ENCODE measurements at places on chromosomes 1 and 21. TPM values are rescaled to one million over a fixed set of nuclear protein-coding genes. Genes with fewer than 3 reads are reported as not detected.

The ADORA1 gene
- total RNA-seq, result 3.2 TPM

The CYP4A11 gene
- total RNA-seq, result not detected

DNA sequence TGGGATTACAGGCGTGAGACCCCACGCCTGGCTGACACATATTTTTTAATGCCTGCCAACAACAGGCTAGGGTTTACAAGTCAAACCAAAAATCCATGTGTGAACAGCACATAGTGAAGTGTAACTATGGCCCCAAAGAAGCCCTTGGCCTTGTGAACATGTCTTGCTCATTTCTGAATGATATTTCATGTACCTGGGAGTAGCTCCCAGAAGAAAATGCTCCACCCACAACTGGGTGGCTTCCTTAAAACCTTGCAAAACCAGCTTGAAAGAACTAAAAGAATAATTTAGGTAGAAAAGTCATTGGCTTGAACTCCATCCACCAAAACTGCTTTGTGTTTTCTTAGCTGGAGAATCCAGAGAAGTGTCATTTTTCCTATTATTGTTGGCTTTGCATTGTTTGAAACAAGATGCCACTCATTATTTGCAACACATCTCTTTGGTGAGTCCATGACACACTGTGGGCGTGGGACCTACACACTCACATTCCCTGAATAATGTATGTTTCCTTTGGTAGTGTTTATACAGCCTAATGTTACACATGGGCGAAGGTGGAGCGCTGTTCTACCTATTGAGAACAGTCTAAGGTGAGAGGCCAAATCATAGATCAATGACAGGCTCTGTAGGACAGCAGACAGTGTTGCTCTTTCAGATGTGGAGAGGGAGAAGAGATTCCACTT, 28.5 kb upstream of the SDE2 start:
- H3K4me1 ChIP-seq, result no peaks in the 10 kb centered on the region
- no peak overlapping the region for H3K4me3 ChIP-seq
- H3K36me3 ChIP-seq, result no peaks in the 10 kb centered on the region
- no peak overlapping the region for H3K27ac ChIP-seq

The SPATA46 gene
- total RNA-seq, result not detected

The CD1B gene
- not detected for total RNA-seq

GRCh38 chr1:212902054-212902453, 44.0 kb downstream of the FLVCR1 start:
- peaks cover 35% of the 10 kb centered on the region for H3K36me3 ChIP-seq
- peaks cover under 1% of the 10 kb centered on the region for H3K27me3 ChIP-seq
- peaks cover 8% of the 10 kb centered on the region for H3K4me1 ChIP-seq

The PLCH2 gene
- 0.54 TPM for total RNA-seq

The MSH4 gene
- total RNA-seq, result not detected

DNA sequence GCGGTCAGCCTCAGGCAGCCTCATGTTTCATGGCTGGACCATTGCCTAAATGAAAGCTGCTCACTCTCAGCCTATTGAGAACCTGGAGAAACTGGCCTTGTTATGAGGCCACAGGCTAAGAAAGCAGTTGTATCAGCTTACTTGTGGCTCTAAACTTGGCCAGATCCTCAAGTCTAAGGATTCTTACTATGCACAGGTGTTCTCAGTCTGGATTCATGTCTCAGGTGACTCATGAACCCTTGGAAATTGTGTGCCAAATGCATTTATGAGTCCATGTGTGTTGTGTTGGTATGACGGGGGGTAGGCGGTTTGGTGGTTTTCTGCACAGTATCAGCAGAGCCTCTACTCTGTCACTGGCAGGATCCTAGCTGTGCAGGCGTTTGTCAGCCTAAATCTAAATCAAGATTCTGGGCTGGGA, 90.4 kb downstream of the ROR1 start:
- no peaks in the 10 kb centered on the region for H3K27me3 ChIP-seq
- no peak overlapping the region for H3K4me3 ChIP-seq
- DNase-seq, result no peak
- H3K27ac ChIP-seq, result no peak overlapping the region
- no peaks in the 10 kb centered on the region for H3K36me3 ChIP-seq
